ENCODE measurements at places on chromosomes 5 and 9. TPM values are rescaled to one million over a fixed set of nuclear protein-coding genes. Genes with fewer than 3 reads are reported as not detected.
A peak's percentile ranks its signal among the peaks of the same experiment; 100 is the strongest.

Gene OR1Q1
- total RNA-seq: not detected

Gene UBTD2
- total RNA-seq: 23.7 TPM

Gene ANKRD18A
- under 0.01 TPM for total RNA-seq

- no peak for DNase-seq
Observed at GRCh38 chr5:101673120-101673519, 623.0 kb downstream of the SLCO4C1 start.

- DNase-seq: no peak
Observed at GRCh38 chr5:119313197-119313596, 42.6 kb upstream of the TNFAIP8 start.

GRCh38 chr5:127802477-127802865 lies 99.3 kb downstream of the CCDC192 start:
- DNase-seq: no peak

GRCh38 chr5:36688722-36689121 lies 82.3 kb downstream of the SLC1A3 start:
- DNase-seq: peak; percentile 14

GRCh38 chr5:94217745-94218144 lies 400.7 kb downstream of the KIAA0825 start:
- DNase-seq: no peak

GRCh38 chr5:129116797-129117196 lies 22.2 kb downstream of the ISOC1 start:
- no peak for DNase-seq

GRCh38 chr5:41346609-41347008 lies 133.3 kb upstream of the C6 start:
- peak; percentile 5 for DNase-seq

- no peak for DNase-seq
Observed at GRCh38 chr9:110240198-110240597, 16.1 kb downstream of the TXN start.

- DNase-seq: peak; percentile 93
Observed at GRCh38 chr5:96336351-96336985, 96.6 kb downstream of the PCSK1 start.

GRCh38 chr9:134099123-134099761 lies 31.4 kb upstream of the BRD3 start:
- peak; percentile 37 for DNase-seq

Measured in fibroblast of villous mesenchyme (primary cell).